CD4-positive, alpha-beta T cell treated with Interleukin-6 at 100 ng/mL for 8 hours (primary cell): ENCODE measurements at places on chromosomes 6 and 20.
A peak's percentile ranks its signal among the peaks of the same experiment; 100 is the strongest.

DNA sequence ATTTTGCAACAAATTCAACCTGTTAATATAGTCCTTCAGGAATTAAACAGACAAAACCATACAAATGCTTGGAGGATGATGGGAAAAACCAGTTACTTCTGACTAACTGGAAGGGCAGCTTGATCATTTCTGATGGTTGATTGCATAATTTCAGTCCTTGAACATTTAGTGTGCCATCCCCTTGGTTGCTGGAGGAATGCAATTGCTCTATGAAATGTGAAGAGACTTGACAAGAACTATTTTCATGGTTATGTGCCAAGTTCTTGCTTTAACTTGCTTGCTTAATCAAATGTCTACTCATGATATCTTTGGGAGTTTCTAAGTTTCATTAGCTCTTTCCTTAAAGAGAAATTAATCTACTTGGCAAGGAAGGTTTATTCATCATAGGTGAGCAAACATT, 45.2 kb downstream of the ANKEF1 start:
- DNase-seq = no peak

DNA sequence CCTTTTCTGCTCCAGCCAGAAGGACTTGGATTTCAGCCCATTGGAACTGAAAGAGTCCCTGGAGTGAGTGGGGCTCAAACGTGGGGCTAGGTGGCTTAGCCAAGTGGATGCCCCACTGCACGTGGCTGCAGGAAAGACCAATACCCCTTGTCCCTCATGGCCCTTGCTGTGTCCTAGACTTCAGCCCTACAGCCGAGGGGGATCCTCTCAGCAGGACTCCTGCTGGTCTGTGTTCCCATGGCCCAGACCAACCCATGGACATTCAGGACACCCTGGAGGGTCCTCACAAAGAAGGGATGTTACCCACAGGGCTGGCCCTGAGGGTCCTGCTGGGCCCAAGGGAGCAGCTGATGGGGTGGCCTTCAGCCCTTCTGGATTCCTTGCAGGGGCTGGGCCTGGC, 30.0 kb upstream of the PHACTR3 start:
- no peak for DNase-seq

DNA sequence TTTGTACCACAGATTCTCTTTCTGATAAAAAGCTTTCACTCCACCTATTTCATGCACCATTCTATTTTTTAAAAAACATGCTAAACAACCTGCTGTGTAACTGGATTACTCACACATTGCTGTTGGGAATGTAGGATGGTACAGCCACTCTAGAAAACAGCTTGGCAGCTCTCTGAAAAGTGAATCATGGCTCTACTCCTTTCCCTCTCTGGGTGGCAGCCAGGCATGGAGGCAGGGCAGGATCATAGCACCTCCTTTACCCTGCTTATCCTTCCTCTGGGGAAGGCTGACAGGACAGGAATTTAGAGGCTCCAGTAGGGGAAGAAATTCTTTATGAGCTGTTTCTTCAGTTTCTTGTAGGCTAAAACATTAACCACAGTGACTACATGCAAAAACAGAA, 6.7 kb upstream of the VNN2 start:
- no peak for DNase-seq

- no peak for DNase-seq
Observed at GRCh38 chr6:40986364-40986763, 52.7 kb downstream of the UNC5CL start.

GRCh38 chr6:125959041-125959440, 2.5 kb downstream of the HINT3 start:
- no peak for DNase-seq

GRCh38 chr6:8845690-8846089, 410.3 kb upstream of the SLC35B3 start:
- no peak for DNase-seq

- no peak for DNase-seq
Observed at GRCh38 chr20:46260480-46260879, 47.8 kb downstream of the CDH22 start.

DNA sequence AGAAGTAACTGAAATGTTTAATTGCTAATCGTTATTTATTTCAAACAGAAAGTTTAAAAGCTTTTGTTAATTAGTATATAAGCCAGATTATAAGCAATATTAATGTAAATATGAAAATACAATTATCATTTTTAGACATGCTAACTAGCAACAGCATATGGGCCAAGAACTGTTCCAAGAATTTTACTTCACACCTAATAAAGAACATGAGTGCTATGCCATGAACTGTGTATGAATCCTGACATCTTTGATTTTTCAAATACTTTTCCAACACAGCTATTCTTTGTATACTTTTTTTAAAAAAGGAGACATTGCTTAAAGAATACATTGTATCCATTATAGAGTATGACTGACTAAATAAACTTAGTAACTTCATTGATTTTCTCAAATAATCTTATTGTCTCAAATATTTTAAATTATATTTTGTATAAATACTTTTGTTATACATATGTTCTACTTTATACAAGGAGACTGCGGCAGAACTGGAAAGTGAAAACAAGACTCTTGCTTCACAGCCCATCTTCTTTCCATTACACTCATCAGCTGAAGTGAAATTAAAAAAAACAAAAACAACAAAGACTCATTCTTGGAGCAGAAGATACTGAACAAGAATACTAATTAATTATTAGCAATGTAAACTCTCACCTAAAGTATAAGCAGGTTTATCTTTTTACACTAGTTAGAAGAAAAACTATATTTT, 89.9 kb downstream of the EPHA7 start:
- no peak for DNase-seq

GRCh38 chr20:46246559-46246958, 61.7 kb downstream of the CDH22 start:
- DNase-seq = peak; percentile 5

DNA sequence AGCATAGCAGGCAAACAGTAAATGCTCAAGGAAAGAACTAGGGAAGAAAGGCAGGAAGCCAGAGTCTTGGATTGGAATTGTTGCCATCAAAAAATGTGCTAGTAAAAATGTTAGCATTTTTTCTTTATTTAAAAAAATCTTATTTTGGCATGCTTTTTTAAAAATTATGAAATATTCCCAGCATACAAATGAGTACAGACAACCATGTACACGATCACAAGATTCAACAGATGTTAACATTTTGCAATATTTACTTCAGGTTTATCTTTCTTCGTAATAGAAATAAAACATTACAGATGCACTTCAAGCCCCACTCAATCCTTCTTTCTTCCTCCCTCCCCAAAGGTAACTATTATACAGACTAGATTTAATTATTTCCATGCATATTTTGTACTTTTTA, 27.4 kb upstream of the NOP56 start:
- no peak for DNase-seq
